ENCODE measurements at places on chromosomes 6 and 20.
A peak's percentile ranks its signal among the peaks of the same experiment; 100 is the strongest.

DNA sequence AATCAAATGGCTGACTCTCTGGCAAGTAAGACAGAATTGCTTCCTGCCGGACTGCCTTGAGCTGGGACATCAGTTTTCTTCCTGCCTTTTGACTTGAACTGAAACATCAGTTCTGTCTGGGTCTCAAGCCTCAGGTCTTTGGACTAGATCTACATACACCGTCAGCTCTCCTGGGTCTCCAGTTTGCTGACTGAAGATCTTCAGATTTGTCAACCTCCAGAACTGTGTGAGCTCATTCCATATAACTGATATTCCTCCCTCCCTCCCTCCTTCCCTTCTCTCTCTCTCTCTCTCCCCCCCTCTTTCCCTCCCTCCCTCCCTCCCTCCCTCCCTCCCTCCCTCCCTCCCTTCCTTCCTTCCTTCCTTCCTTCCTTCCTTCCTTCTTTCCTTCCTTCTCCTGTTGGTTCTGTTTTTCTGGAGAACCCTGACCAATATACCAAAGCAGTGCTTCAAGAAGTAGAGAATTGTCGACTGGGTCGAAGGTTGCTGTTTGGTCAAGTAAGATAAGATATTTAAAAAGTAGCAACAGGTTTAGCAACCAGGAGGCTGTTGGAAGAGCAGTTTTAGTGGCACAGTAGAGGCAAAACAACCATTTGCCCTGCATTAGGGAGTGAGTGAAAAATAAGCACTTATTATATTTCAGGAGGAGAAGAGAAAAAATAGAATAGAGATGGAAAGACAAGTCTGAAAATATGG, 33.1 kb upstream of the CMTR1 start:
- DNase-seq: no peak

GRCh38 chr20:56428881-56429280, 16.8 kb downstream of the CASS4 start:
- no peak for DNase-seq

DNA sequence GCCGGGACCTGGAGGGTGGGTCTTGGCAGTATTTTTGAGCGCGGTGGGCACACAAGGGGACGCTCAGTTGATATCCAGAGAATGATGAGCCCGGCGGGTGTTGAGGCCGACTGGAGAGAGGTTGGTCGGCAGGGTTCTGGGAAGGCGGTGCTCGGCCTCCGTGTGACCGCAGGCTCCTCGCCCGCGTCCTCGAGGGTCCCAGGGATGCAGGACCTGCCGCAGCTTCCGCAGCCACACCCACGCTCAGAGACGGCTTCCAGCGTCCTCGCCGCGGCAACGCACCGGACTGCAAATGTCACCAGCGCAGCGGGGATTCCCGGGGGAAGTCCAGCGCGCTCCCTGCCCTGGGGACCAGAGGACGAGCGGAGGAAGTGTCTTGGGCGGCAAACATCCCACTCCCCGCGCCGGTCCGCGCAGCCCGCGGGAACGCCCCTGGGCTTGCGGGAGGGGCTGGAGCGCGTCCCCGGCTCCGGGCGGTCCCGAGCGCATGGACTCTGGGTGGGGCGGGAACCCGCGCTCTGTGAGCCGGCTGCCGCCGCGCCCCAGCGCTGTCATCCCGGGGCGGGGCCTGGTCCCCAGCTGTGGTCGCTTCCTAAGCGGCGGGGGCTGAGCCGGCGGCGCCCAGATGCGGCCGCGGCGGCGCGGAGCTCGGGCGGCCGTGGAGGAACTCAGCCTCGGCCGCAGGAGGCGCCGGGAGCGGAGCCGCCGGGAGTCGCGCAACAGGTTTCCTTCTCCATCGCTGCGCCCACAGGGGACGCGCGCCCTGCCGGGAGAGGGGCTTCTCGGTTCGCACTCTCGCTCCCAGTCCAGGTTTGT, at the start of gene STX11:
TSS of gene STX11 (plus strand) at position 624 of the 816 bp plus-strand sequence. CDS start 36,111 bp downstream, outside the sequence.
- DNase-seq: peak; percentile 64

DNA sequence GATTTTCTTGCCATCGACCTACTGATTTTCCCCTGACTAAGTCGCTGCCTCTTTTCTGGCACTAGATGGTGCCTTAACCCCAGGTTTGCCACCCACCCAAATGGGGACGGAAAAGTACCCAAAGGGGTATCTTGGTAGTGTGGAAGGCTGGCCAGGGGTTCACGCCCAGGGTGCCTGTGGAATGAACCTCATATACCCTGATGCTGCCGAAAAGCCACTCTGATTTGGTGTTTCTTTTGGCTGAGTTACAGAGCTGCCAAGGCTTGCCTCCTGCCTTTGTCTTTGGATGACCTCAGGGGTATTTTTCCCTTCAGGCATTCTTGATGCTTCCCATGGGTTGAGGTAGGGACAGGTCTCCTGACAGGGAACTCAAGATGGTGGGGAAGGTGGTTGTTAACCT, 78.1 kb downstream of the MAP3K7 start:
- no peak for DNase-seq

- DNase-seq: no peak
Measured at GRCh38 chr20:47348539-47349142, 7.9 kb downstream of the ZMYND8 start.

DNA sequence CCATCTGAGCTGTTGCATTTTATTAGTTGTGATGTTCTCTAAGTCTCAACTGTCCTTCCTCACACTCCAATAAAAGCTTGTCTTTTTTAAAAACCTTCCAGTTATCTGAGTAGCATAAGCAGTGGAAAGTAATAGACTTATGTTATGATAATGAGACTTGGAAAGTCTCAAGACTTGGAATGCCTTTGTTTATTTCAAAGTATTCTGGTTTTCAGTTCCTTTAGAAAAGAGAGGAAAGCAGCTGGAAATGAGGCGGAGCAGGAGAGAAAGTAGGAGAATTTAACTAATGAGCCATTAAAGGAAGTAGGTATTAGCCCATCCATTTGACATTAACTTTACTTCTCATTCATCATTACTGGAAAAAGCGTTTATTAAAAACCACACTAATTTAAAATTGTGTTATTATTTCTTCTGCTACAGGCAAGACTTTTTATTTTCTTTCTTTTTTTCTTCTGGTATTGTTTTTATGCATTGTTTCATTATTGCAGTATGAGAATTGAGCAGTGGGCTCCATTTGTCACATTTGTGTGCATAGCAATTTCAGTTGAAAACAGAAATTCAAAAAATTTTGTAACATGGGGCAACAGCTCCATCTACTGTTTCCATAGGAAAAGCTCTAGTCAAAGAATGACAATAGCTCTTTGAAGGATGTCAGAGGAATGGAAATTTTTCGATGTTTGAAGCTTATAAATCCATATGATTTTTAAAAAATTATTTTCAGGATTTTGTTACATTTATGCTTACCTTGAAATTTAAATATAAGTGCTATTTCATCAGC, 194.8 kb downstream of the COL9A1 start:
- peak; percentile 7 for DNase-seq

DNA sequence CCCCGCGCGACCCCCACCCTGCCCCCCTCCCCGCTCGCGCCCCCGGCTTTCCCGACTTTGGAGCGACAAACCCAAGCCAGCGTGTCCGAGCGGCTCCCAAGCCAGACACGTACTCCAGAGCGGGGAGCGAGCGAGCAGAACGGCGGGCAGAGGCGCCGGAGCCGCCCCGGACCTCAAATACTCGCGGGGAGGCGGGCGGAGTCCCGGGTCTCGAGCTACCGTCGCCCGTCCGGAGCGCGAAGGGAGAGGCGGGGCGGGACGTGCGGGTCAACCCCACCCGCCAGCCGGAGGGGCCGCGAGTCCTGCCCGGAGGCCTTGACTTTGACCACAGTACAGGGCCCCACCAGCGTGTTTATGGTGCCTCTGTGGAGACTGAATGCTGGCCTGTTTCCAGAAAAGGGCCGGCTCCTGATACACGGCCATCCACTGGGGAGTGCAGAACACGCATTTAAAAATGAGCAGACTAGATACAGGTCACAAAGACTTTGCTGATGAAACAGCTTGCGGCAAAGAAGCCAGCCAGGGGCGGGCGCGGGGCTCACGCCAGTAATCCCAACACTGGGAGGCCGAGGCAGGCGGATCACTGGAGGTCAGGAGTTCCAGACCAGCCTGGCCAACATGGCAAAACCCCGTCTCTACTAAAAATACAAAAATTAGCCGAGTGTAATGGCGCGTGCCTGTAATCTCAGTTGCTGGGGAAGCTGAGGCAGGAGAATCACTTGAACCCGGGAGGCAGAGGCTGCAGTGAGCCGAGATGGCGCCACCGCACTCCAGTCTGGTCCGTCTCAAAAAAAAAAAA, at the start of gene SERPINB6:
TSS of gene SERPINB6 (minus strand) at position 148 of the 799 bp plus-strand sequence. CDS start 12,235 bp downstream, outside the sequence.
- DNase-seq: no peak

- no peak for DNase-seq
Measured at GRCh38 chr6:53673162-53673727, 7.7 kb upstream of the KLHL31 start.

DNA sequence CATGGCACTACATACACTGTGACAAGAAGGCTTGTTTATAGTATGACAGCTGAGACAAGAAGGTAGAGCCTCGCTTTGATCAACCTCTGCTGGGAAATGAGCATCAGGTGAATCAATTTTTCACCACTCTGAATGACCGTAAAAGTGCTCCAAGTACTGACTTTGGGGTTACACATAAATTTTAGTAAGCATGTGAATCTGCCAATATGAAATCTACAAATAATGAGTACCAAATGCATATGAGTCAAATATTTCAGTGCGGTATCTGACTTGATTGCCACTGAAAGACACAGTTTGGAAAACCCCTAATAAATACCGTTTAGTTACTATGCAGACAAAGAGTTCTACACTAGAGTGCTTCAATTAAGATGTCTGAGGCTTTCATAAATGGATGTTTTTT, 77.8 kb downstream of the ATG5 start:
- DNase-seq: no peak

- DNase-seq: peak; percentile 51
Measured at GRCh38 chr20:3430376-3431069, 23.1 kb upstream of the DNAAF9 start.

- DNase-seq: no peak
Measured at GRCh38 chr20:9839626-9840025, 750 bp upstream of the PAK5 start.

GRCh38 chr6:13873288-13874190, 51.2 kb upstream of the RNF182 start:
- DNase-seq: peak; percentile 83

DNA sequence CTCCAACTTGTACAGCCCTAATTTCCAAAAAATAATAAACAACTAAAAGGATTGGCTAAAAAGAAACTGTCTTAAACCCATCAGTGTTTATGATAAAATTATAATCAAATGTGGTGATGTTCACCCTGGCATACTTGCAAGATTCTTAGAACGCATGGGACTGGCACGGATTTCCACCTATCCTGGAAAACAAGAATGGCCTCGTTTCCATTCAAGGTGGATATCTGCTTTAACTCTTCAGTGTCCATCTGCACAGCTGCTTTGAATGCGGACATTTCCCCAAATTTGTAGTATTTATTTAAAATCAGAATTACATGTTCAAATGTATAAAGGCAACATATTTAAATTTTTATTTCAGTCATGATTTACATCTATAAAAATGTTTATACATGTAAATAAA, 4.2 kb downstream of the CNR1 start:
- no peak for DNase-seq

GRCh38 chr6:10838794-10839333, 525 bp upstream of the MAK start:
- peak; percentile 47 for DNase-seq

GRCh38 chr6:36353411-36353915, 16.8 kb upstream of the BNIP5 start:
- DNase-seq: no peak

- no peak for DNase-seq
Measured at GRCh38 chr20:14470977-14471661, 133.7 kb upstream of the FLRT3 start.

- no peak for DNase-seq
Measured at GRCh38 chr20:3784216-3784853, 2.2 kb downstream of the CENPB start.

DNA sequence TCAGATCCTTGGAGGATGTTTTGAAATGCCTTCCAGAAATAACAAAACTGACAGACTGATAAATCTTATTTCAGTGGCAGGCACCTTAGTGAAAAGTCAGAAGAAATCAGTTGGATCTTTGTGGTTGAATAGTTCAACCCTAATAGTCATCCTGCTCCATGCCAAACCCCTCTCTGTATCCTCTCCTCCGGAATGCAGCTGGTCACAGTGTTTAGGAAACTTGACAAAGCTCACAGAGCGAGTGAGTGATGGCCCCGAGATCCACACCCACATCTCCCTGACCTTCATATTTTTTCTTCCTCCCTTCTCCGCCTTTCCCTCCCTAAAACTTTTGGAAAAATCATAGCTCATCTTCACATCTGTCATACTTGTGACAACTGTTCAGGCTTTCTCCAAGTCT, 464.8 kb upstream of the CDH4 start:
- DNase-seq: no peak

DNA sequence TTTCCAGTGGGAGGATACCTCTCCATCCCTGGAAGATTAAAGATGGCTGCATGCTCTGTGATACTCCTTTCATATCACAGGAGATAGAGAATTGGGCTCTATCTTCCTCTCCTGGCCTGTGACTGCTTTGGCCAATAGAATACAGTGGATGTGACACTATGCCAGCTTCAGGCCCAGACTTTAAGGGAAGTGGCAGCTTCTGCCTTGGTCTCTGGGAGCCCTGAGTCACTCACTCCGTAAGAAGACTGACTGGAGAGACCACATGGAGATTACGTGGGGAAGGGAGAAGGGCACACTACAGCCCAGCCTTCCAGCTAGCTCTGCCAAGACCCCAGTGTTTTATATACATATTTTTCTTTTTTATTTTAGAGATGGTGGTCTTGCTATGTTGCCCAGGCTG, 10.4 kb upstream of the MMP9 start:
- no peak for DNase-seq

DNA sequence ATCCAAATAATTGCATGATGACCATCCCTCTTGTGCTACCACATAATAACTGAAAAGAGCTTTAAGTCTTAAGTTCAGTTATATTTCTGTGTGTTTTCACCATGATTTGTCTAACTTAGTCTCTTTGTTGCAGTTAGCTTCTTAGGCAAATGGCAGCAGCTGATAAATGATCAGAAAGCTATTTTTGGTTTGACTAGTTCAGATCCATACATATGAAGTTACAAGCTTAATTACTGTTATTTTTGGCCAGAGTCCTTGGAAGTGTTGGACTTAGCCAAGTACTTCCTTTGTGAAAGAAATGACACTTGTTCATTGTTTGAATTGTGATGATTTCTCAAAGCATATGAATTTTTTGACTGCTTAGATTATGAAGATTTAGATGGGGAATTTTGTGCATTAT, 54.2 kb downstream of the HIVEP1 start:
- DNase-seq: no peak

GRCh38 chr20:11867291-11867919, 50.3 kb upstream of the BTBD3 start:
- DNase-seq: no peak

DNA sequence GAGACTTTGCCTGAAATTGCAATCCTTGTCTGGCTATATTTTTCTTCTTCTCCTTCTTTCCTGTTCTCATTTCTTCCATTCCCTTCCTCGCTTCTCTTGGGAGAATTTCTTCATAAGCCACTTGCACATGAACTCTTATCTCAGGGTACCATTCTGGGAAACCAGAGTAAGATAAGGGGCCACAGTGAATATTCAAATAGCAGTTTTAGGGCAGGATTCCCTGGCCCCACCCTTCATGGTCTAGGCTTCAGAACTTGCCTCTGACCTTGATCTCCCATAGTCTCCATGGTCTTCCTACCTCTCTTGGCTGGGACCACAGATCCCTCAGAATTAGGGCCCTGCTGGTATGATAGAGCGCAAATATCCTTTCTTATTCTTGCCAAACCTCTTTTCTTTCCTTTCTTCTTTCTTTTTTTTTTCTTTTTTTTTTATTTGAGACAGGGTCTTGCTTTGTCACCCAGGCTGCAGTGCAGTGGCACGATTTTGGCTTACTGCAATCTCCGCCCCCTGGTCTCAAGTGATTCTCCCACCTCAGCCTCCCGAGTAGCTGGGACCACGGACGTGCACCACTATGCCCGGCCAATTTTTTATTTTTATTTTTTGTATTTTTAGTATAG, 123.0 kb upstream of the CITED2 start:
- DNase-seq: no peak

- DNase-seq: no peak
Measured at GRCh38 chr6:3371222-3371949, 85.5 kb downstream of the SLC22A23 start.
